Fibroblast of pulmonary artery (primary cell): ENCODE measurements at places on chromosomes 12 and 14.
A peak's percentile ranks its signal among the peaks of the same experiment; 100 is the strongest.

- DNase-seq: no peak
These were observed 44.8 kb downstream of the EP400 start for GRCh38 chr12:131994589-131994988.

GRCh38 chr12:62106547-62107185 lies 153.5 kb upstream of the USP15 start:
- no peak for DNase-seq

DNA sequence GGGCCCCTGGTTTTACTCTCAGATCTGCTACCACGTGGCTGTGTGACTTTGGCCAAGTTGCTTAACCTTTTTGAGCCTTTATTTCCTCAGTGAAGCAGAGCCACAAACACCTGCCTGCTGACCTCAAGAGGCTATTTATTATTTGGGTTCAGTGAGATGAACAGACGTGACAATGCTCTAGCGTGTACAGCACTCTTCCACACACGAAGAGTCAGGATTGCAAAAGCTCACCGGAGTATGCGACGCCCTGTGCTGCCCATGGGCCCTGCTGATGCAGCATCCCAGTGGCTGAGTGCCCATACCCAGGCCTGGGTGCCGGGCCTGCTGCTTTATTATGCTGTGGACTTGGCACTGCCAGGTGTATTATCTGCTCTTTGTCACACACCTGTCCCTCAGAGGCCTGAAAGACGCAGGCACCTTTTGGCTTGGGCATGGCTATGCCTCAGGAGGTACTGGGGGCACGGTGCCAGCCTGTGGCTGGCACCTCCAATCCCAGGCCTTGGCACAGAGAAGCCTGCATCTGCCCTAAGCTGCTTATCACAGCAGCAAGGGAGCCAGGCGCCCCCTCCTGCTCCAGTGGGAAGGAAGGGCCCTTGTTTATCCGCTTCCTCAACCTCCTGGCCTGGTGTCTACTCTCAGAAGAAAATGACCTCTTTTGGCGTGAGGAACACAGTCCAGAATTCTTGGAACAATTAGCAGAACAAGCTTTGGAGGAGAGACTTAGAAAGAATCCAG lies 22.3 kb upstream of the TC2N start:
- DNase-seq: no peak

DNA sequence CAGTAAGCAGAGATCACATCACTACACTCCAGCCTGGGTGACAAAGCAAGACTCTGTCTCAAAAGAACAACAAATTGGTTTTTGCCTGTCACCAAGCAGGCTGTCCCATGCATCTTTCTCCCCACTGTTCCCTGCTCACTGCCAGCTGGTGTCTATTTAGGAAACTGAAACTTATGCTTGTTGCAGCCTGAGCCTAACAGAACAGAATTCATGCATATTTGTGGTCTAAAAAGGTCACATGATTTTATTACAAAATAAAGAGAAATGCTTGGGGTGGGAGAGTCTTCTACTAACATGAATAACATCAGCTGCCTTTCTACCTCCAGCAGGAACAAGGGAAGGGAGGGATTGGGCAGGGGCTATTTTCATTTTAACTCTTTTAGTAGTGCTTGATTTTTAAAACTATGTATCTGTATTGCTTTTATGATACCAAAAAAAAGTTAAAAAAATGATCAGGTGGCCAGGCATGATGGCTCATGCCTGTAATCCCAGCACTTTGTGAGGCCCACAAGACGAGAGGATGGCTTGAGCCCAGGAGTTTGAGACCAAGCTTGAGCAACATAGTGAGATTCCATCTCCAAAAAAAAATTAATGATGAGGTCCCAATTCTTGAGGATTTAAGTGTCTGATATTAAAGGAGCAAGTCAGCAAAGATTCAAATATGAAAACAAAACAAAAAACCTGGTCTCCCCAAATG lies 923 bp downstream of the STAT2 start:
- peak; percentile 83 for DNase-seq

- DNase-seq: no peak
These were observed 13.7 kb downstream of the TRMT61A start for GRCh38 chr14:103542605-103543088.

- peak; percentile 80 for DNase-seq
These were observed 57.1 kb upstream of the PCED1B start for GRCh38 chr12:47022296-47022695.

DNA sequence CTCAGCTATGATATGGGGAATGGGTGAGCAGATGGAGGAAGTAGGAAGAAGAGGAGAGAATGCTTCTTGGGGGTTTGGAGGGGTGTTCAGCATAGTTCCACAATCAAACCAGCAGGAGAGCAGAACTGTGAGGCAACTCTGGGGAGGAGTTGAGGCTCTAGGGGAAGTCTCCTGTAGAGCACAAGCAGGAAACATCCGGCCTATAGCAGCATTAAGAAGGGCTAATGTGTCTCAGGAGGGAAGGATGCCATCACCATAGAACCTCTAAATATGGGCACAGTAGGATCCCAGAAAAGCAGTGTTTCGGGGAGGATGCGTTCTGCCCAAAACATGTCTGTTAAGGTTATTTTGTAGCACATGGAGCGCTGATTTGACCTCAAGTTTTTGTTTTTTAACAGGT lies 8.4 kb upstream of the SALL2 start:
- no peak for DNase-seq

GRCh38 chr12:52149651-52150241 lies 42.1 kb downstream of the KRT80 start:
- DNase-seq: no peak

DNA sequence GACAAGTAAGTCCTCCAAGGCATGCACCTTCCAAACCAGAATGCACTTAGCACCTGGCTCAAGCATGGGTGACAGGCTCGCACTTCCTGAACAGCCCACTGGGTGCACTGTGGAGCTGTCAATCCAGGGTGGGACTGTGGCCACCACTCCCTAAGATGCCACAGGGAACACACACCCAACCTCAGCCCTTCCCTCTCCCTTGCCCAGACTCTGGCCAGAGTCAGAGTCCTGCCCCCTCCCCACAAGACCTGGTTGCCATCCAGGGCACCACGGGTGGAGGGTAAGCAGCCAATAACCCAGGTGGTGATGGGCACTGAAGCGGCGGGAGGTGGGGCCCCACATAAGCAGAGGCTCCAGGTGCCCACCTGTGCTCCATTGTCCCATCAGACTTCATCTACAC lies 160.6 kb downstream of the MYRFL start:
- no peak for DNase-seq

GRCh38 chr14:55781046-55781445 lies 201.0 kb downstream of the KTN1 start:
- DNase-seq: peak; percentile 38

- DNase-seq: peak; percentile 75
These were observed 4.3 kb downstream of the P2RX4 start for GRCh38 chr12:121214166-121214777.

DNA sequence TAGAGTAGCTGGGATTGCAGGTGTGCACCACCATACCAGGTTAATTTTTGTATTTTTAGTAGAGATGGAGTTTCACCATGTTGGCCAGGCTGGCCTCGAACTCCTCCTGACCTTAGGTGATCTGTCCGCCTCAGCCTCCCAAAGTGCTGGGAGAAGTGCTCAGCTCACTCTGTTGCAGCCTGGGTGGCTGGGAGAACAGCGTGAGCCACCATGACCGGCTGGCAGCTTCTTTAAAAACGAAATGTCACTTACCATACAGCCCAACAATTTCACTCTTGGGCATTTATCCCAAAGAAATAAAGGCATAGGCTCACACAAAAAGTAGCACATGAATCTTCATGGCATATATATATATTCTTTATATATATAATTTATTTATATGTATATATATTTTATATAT lies 4.7 kb upstream of the CFAP73 start:
- DNase-seq: no peak

GRCh38 chr14:78227248-78228077 lies 57.3 kb downstream of the NRXN3 start:
- DNase-seq: no peak

- peak; percentile 56 for DNase-seq
These were observed 625.5 kb downstream of the DIO2 start for GRCh38 chr14:79585845-79586244.

DNA sequence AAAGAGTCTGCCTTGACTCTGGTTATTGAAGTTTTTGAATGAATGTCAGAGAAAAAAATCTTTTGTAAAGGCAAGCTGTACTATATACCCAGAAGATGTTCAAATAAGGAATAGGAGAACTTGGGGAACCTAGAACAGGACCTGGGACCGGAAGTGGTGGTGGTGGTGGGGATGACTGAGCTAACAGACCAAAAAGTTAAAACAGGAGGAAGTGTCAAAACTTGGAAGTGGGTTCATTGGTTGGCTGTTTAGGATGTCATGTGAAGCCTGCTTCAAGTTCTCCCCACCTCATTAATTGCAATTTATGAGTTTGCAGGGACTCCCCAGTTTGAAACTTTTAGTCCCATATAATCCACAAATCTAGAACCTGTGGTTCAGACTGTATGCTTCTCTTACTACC lies 26.2 kb downstream of the PLXNC1 start:
- DNase-seq: no peak

DNA sequence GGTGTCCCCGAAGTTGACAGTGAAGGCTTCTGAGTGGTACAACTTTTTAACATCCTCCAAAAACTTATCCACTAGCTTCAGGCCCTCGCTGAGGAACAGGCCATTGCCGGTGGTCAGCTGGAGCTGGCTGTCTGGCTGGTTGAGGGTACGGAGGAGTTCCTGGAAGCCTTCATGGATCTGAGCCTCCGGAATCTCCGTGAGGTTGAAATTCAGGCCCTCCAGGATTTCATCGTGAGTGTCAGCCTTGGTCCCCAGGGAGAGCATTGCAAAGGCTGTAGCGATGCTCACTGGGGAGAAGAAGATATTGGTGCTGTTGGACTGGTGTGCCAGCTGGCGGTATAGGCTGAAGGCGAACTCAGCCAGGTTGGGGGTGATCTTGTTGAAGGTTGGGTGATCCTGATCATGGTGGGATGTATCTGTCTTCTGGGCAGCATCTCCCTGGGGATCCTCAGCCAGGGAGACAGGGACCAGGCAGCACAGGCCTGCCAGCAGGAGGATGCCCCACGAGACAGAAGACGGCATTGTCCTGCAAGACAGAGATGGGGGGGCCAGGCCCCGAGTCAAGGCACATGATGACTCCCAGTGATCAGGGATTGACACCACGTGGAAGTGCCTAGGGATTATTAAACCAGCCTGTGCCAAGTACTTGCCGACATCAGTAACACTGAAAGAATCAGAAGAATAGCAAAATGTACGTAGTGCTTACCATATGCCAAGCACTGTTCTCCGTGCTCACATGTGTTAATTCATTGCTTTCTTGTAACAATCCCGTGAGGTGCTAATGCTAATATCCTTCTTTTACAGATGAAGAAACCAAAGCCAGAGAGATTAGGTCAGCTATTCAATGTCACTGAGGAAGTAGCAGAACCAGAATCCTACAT lies 5.4 kb downstream of the SERPINA1 start:
- no peak for DNase-seq

DNA sequence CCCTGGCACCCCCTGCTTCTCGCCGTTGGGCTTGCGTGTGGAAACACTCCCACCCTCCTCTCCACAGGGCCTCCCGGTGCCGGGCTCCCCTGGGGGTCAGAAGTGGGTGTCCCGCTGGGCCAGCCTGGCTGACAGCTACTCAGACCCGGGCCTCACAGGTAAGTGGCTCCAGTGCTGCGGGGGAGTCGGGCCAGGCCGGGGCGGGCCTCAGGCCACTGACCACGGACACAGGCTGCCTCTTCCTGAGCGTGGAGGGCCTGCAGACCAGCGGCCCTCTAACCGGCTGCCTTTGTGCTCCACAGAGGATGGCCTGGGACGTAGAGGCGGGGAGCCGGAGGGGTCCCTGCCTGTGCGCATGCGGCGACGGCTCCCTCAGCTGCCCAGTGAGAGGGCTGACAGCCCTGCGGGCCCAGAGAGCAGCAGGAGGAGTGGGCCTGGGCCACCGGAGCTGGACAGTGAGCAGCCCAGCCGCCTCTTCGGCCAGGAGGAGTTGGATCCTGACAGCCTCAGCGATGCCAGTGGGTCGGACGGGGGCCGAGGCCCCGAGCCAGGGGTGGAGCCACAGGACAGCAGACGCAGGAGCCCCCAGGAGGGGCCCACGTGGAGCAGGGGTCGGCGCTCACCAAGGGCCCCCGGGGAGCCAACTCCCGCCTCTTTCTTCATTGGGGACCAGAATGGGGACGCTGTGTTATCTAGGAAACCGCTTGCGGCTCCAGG lies 21.1 kb downstream of the CEP170B start:
- no peak for DNase-seq

GRCh38 chr12:131349397-131350127 lies 361.3 kb upstream of the SFSWAP start:
- no peak for DNase-seq

GRCh38 chr14:96081767-96082400 lies 42.7 kb downstream of the C14orf132 start:
- DNase-seq: no peak

GRCh38 chr14:68225321-68225720 lies 405.7 kb downstream of the RAD51B start:
- no peak for DNase-seq

GRCh38 chr12:110065540-110065939 lies 17.2 kb upstream of the C12orf76 start:
- DNase-seq: no peak

GRCh38 chr12:99985129-99985570 lies 414 bp upstream of the ANKS1B start:
- DNase-seq: no peak

DNA sequence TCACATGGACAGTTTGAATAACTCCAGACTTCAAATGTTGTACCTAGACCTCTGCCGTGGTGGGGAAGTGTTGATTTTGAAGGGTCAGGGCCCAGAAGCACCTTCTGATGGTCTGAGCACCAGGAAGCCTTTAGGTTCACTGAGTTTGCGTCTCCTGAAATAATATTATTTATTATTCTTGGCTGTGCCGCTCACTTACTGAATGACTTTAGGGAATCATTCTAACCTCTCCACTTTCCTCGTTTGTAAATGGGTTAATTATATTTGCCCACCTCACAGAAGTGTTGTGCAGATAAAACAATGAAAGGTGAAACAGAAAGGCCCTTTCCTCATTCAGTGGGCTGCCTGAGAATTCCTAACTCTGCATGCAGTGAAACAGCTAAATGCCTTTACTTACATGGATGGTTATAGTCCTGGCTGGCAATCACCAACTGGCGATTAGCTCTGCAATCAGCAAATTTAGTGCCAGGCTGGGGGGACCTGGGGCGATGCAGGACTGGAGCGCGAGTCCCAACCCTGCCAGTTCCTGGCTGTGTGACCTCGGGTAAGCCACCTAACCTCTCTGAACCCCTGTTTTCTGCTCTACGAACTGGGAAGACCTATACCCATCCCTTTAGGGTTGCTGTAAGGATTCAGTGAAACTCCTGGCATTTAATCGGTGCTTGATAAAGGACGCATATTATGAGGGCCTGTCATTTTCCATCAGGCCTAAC lies 57.5 kb downstream of the MAP1LC3B2 start:
- no peak for DNase-seq

- no peak for DNase-seq
These were observed 5.5 kb upstream of the KRT79 start for GRCh38 chr12:52839436-52840105.

DNA sequence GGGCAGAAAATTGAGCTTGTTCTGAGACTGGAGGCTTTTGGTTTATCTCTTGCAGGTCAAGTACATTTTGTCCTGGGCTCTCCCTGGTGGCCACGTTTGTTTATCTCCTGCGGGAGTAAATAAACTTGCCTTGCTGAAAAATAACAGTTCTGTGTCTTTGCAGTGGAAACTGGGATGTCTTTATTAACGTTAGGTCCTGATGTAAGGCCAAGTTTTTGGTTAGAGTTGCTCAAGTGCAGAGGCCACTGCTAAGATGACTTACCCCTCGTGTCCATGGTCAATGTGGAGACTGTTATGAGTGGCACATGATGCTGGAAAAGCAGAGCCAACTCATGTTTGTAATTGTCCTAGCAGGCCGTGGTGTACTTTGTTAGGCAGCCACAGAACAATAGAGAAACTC lies 3.8 kb downstream of the PTPN11 start:
- peak; percentile 14 for DNase-seq

- DNase-seq: peak; percentile 62
These were observed 139.3 kb upstream of the ARHGAP5 start for GRCh38 chr14:31937730-31938346.
